Tibial nerve (tissue), 4 donors: ENCODE measurements at places on chromosomes 1 and 21.

GRCh38 chr1:196678510-196678884 lies 26.7 kb downstream of the CFH start:
- no peak for DNase-seq

GRCh38 chr1:47738560-47739182 lies 258.5 kb downstream of the TRABD2B start:
- DNase-seq = peak; percentile 52

DNA sequence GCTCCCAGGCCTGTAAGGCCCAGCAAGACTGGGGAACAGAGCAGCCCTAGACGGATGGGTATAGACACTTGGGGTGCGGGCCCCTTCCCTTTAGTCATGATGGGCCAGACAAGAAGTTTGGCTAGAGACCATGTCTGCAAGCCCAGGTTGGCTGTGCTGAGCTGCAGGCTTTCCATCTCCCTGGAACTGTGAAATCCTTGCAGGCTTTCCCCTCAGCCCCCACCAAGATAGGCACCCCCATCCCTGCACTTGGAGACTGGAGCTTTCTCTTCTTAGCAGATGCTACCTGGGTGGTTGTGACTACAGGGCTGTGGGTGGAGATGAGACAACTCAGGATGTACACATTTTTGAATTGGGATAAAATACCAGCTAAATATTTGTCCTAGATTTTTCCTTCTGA lies 110.3 kb downstream of the PTPRU start:
- DNase-seq = no peak

DNA sequence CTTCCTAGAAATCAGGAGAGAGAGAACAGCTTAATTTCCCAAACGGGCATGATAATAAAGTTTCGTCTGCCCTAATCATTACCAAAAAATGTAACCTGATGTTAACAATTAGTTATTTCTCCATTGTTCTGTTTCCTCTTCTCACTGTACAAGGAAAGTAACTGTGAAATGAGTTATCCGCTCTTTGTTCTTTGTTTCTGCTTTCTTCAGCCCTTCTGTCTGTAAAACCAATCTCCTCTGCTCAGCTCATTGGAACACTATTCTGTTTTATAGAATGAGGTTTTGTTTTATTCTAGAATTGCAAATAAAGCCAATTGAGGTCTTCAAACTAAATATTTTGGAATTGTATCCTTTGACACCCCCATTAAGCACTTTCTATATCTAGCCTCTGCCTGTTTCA lies 8.8 kb upstream of the THEM4 start:
- no peak for DNase-seq

DNA sequence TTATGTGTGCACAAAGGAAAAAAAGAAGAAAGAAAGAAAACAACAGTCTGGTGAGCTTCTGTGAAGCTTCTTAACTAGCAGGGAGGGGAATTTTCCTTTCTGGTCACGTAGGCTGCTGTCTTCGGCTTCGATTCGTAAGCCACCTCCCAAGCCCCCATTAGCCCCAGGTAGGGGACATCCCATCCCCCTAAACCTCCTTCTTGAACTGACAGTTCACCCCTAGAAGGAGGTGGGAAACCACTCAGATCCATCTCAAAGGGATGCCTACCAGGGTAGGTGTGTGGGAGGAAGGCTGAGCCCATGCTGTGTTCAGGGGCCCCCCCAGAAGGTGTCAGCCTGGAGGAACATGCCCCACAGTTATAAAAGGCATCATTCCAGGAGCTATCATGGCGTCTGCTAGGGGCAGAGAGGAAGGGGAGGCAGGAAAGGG lies 25.8 kb downstream of the CD247 start:
- DNase-seq = no peak

- DNase-seq = no peak
Measured at GRCh38 chr1:46582972-46583371, 21.1 kb downstream of the MKNK1 start.

- DNase-seq = no peak
Measured at GRCh38 chr1:166289309-166290050, 122.7 kb upstream of the FAM78B start.

GRCh38 chr1:60878323-60878722 lies 204.0 kb upstream of the NFIA start:
- DNase-seq = no peak

DNA sequence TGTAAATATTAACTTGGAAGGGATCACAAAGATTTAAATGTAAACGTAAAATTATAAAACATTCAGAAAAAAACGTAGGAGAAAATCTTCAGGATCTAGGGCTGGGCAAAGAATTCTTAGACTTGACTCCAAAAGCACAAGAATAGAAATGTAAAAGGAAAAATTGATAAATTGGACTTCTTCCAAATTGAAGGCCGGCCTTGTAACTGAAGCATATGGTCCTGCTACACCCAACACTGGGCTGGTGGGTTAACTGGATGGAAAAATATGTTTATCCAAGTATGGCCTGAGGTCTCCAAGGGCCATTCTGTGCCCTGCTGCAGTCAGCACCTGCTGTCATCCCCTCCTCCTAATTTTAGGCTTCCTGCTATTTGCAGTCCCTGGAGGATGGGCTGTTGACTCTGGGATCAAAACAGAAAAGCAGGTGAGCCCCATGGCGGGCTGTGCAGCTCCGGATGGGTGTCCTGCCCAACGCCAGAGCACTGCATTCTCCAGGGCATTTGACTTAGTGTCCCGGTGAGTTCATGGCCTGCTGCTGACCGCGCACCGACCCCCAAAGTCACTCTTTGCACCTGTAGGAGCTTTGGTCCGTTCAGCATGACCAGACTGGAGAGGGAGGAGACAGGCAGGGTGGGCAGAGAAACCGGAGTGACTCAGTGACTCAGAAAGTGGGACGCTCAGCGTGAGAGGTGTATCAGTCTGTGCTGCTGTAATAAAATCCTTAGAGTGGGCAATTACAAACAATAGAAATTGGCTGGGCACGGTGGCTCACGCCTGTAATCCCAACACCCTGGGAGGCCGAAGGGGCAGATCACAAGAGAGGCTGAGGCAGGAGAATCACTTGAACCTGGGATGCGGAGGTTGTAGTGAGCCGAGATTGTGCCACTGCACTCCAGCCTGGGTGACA lies 6.1 kb upstream of the AIRE start:
- DNase-seq = no peak

GRCh38 chr1:113292603-113293255 lies 97.6 kb upstream of the MAGI3 start:
- no peak for DNase-seq

- no peak for DNase-seq
Measured at GRCh38 chr21:20220586-20220985, 777.6 kb upstream of the NCAM2 start.

DNA sequence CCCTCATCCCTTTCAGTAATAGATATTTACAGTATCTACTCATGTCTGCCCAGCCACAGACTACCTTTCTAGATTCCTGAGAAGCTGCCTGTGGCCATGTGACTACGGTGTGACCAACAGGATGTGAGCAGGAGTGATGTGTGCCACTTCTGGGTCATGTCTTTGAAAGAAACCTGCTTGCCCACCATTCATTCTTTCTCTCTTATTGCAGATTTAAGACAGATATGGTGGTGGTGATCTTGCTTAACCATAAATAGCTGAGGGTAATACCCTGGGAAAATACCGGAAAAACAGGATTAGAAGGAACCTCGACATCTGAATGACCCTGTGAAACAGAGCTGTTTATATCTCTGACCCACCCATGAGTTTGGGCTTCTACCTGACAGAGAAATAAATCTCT lies 41.6 kb upstream of the GUCA2A start:
- no peak for DNase-seq

- DNase-seq = no peak
Measured at GRCh38 chr1:175508320-175509110, 234.9 kb downstream of the TNR start.

DNA sequence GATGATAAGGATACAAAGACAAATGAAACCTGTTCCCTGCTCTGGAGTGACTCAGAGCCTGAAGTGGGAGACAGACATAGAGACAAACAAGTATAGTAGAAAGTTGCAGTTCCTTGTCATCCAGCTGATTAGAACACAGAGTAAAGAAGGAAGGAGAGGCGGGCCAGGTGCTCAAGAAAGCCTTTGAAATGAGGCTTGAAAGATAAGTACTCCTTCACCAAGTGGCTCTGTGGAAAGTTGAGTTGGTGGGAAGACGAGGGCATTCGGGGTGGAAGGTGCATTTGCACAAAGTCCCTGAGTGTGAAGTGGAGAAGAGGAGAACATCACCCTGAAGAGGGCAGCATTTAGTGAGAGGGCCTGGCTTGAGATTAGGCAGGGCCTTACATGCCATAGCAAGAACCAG lies 17.0 kb downstream of the MARK1 start:
- no peak for DNase-seq

DNA sequence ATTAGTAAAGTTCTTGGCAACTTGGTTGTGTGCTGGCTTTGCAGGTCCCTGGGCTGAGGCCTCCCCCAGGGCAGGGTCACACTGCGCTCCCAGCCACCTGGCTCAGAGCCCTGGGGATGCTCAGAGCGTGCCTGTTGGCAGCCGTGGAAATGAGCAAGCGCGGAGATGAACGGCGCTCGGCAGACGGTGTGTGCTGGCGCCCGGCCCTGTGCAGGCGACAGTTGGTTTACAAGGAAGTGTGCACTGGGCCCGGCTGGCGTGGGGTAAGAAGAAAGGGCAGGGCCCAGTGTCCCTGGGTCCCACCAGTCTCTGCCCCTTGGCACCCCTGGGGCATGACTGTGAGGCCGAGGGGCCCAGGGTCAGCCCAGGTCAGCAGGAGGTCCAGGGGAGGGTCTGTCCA lies 25.7 kb upstream of the PEX10 start:
- no peak for DNase-seq

DNA sequence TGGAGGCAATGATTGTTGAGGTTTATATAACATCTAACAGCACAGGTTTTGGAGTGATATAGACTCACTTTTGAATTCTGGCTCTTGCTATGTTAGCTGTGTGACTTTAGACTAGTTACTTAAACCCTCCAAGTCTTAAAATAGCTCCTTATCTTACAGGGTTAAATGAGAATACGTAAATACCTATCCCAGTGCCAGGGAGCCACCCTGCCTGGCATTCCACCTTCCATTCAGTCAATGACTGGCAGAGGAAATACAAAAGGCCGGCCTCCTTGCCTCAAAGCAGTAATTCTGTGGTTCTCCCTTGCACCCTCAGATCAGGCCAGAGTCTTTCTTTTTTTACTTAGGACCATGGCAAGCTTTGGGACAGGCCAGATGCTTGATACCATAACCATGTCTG lies 31.8 kb downstream of the DBT start:
- no peak for DNase-seq

GRCh38 chr1:48246727-48247126 lies 24.2 kb downstream of the SLC5A9 start:
- DNase-seq = no peak

- no peak for DNase-seq
Measured at GRCh38 chr1:149917571-149918144, at the start of gene SV2A. Gene SV2A, minus strand, starts transcription at chr1:149917844. Its CDS starts 4,004 bp downstream, at chr1:149913840.

DNA sequence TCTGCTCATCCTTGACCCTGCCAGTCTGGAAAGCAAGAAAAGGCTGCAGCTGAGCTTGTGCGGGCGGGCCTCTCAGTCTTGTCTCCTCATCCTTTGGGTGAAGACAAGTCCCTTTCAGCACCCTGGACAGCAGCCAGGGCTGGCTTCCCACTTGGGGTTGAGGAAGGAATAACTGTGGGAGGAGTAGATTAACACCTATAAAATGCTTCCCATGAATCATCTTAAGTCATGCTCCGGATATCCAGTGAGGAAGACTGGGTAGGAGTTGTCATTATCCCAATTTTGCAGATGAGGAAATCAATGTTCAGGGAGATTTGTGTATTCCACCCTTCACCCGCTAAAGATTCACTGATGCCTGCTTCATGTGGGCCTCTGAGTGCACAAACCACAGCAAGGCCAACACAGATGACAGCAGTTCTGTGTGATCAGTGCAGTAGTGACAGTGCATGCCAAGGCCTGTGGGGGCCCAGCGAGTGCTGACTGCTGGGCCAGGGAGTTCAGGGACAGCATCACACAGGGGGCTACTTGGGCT lies 20.1 kb upstream of the COL16A1 start:
- DNase-seq = peak; percentile 62

GRCh38 chr1:235670157-235670776 lies 20.7 kb upstream of the GNG4 start:
- no peak for DNase-seq

- DNase-seq = no peak
Measured at GRCh38 chr1:118099686-118100085, 85.3 kb downstream of the SPAG17 start.

DNA sequence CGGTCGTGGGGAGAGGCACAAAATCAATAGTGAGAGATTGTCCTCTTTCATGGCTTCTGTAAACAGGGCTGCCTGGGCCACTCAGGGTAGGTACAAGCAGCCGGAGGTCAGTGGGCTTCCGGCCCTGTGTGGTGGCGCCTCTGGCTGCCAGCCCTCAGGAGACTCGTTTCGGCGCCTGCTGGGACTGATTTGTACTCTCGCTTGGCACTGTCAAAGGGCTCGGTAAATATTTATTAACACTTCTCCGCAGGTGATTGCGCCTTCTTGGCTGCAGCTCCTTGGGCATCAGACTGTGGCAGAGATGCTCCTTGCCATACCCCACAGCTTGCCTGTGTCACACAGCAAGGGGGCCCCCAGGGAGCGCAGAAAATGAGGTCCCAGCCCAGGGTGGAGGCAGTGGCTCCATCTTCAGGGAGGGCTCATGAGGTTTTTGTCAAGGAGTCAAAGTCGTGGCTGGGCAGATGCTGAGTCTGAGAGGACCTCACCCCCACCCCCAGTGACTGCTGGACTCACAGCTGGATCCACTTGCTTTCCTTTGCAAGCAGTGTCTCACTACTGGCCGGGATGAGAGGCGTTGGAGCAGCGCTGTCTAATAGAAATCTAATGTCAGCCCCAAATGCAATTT lies 262.5 kb downstream of the GRIK3 start:
- DNase-seq = no peak

GRCh38 chr1:109293026-109293425 lies 10.1 kb upstream of the PSRC1 start:
- no peak for DNase-seq

DNA sequence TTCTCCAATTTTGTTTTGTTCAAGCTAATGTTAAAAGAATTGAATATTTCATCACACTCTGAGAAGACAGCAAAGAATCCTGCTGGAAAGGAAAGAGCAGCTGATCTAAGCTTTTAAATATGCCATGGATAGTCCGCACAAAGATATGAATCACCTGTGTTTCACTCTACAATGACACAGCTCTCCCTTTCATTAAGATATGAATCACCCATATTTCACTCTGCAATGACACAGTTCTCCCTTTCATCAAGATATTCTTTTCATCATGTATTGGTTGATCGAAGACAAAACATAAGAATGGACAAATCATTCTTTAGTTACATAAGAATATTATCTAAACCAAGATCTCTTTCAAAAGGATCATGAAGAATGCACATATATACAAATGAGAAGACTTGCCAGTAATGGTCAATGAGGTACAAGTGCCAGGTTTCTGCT lies 367.3 kb downstream of the SMYD3 start:
- no peak for DNase-seq

DNA sequence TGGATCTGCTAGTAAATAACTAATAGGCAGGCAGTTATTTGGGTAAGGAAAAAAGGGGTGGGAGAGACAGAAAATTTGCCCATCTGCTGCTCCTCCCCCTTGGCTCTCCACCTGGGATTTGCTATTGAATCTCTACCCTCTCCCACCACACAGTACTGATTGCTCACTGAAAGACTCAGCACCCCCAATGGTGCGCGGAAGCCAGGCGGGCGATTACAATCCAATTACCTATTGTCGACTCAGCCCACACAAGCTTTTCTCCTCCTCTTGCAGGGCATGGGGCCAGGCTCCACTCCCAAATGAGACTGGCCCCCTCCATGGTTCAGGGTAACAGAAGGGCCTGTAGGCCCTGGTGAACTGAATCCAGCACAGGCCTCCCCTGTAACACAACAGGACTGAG lies 2.7 kb upstream of the HMGN2 start:
- DNase-seq = no peak
